ENCODE measurements at places on chromosomes 13 and 19.

- DNase-seq, result no peak
These were observed 19.0 kb downstream of the CCDC8 start for GRCh38 chr19:46394402-46394797.

GRCh38 chr19:42121656-42122069 lies 10.6 kb downstream of the POU2F2 start:
- peak; percentile 77 for DNase-seq

- DNase-seq, result no peak
These were observed 11.3 kb downstream of the HNRNPM start for GRCh38 chr19:8456064-8456463.

DNA sequence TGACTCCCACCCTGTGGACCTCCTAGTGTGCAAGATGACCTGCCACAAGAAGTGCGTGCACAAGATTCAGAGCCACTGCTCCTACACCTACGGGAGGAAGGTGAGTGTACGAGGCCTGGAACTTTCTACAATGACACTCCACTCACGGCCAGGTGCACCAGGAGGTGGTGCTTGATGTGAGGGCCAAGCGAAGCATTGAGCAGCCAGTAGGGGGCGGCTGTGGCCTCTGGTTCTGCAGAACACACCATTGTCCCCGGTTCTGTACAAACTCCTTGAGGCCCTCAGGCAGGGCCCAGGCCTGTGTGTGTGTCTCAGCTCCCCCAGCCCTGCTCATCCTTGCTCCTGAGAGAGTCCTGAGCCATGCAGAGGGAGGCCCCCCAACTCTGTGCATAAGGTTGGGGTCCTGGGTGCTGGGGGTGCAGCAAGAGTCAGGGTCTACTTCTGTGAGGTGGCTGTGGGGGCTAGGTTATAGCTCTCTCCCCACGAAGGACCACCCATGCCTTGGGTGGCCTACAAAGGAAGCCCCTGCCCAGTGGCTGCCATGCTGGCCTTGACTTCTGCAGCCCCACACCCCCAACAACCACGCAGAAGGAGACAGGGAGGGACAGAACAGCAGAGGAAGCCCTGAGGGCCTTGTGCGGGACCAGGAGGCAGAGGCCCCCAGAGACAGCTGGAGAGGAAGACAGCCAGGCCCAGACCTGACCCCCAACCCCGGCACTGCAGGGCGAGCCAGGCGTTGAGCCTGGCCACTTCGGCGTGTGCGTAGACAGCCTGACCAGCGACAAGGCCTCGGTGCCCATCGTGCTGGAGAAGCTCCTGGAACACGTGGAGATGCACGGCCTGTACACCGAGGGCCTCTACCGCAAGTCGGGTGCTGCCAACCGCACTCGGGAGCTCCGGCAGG lies 9.7 kb upstream of the USE1 start:
- DNase-seq, result peak; percentile 31

- peak; percentile 52 for DNase-seq
These were observed 6.8 kb upstream of the ECH1 start for GRCh38 chr19:38838208-38838985.

GRCh38 chr19:33630880-33631608 lies 9.3 kb downstream of the CHST8 start:
- DNase-seq, result no peak

- no peak for DNase-seq
These were observed 16.2 kb upstream of the FOXO1 start for GRCh38 chr13:40682449-40683240.

DNA sequence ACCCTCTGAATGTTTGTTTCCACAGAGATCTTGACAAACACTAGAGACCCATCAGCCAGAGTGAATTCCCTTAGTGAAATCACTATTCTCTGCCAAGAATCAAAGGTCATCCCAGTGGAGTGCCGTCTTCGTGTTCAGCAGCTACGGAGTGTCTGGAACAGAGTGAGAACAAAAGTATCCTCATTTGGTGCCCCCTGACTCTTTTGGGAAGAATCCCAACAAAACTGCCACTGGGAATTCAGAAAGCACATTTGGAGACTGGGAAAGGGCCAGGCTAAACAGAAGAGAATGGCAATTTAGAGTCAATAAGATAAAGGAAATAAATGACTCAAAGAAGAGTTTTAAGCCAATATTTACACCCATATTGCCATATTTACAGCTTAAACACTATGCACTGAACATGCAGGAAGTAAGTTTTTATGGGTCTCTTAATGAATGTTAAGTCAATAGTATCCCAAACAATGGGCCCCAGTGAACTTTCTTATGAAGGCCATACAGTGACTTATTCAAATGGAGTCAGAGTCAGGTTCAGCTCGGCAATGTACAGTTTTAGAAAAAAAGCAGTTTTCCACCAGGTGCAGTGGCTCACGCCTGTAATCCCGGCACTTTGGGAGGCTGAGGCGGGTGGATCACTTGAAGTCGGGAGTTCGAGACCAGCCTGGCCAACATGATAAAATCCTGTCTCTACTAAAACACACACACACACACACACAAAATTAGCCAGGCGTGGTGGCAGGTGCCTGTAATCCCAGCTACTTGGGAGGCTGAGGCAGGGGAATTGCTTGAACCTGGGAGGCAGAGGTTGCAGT lies 392.6 kb downstream of the KLF5 start:
- no peak for DNase-seq

DNA sequence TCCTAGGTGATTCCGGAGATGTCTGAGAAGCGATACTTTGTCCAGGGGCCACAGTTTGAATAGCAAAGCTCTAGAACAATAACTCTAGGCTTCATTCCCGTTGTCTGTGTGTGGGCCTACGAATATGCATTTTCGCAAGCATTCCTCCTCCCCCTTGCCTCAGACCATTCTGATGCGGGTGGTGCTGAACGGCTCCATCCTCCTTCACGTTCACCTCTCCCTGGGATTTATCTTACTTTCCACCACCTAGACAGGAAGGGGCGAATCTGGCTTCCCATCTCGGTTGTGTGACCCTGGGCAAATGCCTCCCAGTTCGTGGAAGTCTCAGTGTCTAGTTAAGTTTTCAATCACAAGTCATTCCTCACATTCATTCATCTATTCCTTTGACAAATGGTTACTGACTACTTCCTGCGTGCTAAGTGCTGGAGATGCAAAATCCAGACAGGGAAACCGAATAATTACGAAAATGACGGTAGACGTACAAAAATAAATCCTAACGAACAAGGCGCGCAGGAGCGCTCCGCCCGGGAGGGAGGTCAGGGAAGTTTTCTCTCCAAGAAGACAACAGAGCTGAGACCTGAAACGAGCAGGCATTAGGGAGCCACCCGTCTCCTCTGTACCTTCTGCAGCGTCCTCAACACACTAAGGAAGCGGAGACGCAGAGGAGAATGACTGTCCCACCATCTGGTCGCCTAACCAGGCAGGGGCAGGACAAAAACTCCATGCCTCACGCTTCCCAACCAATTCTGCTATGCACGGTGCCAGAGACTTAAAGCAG lies 1.3 kb upstream of the CNOT3 start:
- DNase-seq, result no peak

GRCh38 chr19:33355535-33355934 lies 18.0 kb upstream of the CEBPG start:
- no peak for DNase-seq

- DNase-seq, result peak; percentile 28
These were observed 8.1 kb upstream of the SDHAF1 start for GRCh38 chr19:35986664-35987570.

GRCh38 chr19:13366529-13367143 lies 139.6 kb downstream of the CACNA1A start:
- no peak for DNase-seq

GRCh38 chr13:111380431-111380830 lies 60.0 kb downstream of the TEX29 start:
- DNase-seq, result no peak

GRCh38 chr19:30161021-30161655 lies 211.0 kb upstream of the ZNF536 start:
- no peak for DNase-seq

DNA sequence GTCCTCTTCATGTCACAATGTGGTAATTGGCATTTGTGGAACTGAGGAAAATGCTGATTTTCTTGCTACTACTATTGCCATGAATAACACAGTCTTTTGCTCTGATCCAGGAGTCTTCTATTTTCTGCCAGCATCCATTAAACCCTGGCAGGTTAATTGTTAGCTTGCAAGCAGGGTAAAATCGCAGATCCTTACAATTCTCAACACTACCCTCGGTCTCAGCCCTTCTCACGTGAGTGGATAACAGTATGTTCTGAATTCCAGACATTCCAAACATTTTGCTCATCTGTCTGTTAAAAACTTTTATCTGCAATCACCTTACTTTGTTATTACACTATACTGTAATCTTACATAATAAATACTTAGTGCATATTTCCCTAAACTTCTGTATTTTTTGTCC lies 251.3 kb upstream of the ATXN8OS start:
- no peak for DNase-seq

- no peak for DNase-seq
These were observed 1381.9 kb downstream of the EFNB2 start for GRCh38 chr13:105153611-105154010.

DNA sequence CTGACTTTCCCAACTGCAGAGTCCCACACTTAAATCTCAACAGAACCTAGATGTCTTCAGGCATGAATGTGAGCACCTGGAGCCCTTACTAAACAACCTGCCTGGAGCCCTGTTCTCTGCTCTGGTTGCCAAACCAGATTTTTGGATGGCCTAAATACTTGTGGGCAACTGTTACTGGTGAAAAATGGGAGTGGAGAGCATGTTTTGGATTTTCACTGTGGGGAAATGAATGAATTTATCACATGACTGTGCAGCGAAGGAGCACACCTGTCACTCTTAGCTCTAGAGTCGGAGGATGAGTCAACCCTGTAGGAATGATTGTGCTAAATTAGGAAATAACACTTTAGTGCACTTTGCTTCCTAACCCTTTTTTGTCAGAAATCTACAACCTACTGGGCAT lies 30.3 kb downstream of the SHISA2 start:
- DNase-seq, result no peak

GRCh38 chr19:7788178-7788932 lies 25.3 kb downstream of the CLEC4M start:
- DNase-seq, result no peak

GRCh38 chr13:24043590-24044350 lies 116.8 kb upstream of the SPATA13 start:
- no peak for DNase-seq

- DNase-seq, result no peak
These were observed 167.2 kb downstream of the UQCRFS1 start for GRCh38 chr19:29045679-29046254.

DNA sequence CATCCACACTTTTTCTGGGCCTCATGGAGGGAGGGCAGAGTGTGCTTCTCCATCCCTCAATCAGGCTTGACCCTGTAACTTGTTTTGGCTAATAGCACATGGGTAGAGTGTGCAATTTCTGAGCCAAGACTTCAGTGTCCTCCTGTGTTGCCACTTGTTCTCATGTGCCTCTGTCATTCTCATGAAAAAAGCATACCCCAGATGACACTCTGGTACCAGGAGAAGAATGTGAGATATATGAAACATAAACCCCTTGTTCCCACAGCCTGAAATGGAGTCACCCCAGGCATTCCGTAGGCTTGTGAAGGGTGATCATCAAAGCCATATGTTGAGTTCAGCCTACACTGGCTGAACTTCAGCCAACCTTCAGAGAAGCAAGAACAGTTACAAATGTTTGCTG lies 239.2 kb upstream of the MIR17HG start:
- no peak for DNase-seq

DNA sequence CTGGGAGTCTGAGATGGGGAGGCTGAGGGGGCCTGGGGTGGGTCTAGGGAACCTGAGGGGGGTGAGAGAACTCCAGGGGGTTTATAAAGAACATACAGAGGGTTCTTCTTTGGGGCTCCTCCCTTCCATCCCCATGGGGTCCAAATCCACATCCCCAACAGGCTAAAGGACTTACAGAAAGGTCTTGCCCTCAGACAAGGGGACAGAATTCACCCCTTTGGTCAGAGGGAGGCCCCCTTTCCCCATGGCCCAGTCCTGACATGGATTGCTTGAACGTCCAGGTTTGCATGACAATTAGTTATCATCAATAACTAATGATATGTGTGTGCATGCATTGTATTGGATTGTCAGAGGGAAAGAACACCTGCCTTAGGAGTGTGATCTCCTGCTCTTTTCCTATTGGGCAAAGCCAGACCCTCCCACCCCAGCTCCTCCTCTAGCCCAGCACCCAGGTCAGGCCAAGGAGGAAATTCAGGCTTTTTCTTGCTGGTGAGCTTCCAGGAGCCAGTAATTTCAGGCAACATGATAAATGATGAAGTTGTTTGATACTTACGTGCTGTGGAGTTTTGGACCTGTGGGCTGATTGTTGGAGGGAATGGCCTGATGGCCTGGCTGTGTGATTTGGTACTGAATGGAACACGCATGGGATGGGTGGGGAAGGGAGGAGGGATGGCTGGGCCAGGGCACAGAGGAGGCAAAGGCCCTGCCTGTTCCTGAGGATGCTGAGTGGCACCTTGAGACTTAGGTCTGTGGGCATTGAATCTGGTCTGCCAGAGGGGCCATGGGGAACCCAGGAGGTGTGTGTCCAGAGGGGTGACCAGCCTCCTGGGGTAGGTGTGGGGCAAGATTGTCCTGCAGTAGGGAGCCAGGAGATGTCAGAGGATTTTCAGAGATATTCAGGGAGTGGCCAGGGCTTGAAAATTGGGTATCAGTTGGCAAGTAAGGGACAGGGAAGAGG lies 1.1 kb downstream of the KLHL26 start:
- no peak for DNase-seq

DNA sequence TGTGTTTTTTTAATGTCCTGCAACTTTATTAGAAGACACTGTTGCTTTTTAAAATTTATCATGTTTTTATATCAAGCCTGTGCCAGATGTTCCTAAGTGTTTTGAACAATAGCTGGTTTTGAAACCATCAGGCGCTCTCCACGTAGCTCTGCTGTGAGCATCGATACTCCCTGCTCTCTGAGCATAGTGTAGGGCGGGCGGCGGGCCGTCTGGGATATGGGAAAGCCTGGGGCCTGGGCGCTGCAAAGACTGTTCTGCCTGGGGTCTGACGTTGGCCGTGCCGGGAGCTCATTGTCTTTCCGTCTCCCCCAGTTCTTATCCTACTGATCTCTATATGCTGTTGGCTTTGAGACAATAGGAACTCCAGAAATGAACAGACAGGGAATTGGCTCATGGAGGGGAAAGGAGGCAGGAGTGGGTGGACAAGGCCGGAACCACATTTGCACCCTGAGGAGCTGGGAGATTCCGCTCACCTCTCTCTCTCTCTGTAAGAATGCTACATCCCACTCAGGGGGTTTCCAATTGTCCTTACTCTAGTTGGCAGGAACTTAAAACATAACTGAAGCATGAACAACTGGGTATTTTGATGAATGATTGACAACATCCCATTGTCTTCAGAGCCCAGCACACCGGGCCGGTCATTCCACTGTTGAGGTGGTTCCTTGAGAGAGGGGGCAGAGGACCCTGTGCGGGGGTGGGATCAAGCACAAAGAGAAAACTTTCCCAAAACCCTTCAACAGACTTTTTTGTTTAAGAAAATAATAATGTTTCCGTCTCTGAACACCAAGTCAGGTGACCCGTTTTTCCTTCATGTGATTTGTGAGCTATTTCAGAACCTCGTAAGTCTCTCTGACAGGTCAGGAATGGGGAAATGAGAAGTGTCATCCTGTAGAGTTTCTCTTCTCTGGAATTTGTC lies 64.7 kb downstream of the COL4A2 start:
- no peak for DNase-seq

GRCh38 chr19:46081928-46082727 lies 41.3 kb upstream of the IGFL4 start:
- DNase-seq, result no peak

- DNase-seq, result no peak
These were observed 872.6 kb downstream of the GPC5 start for GRCh38 chr13:92270990-92271389.
